Activated CD8-positive, alpha-beta T cell treated with anti-CD3 and anti-CD28 coated beads for 36 hours (primary cell): ENCODE measurements at places on chromosomes 3 and 15. TPM values are rescaled to one million over a fixed set of nuclear protein-coding genes. Genes with fewer than 3 reads are reported as not detected.

Gene CDC25A
- 38.4 TPM for total RNA-seq

Gene UACA
- 2.8 TPM for total RNA-seq

DNA sequence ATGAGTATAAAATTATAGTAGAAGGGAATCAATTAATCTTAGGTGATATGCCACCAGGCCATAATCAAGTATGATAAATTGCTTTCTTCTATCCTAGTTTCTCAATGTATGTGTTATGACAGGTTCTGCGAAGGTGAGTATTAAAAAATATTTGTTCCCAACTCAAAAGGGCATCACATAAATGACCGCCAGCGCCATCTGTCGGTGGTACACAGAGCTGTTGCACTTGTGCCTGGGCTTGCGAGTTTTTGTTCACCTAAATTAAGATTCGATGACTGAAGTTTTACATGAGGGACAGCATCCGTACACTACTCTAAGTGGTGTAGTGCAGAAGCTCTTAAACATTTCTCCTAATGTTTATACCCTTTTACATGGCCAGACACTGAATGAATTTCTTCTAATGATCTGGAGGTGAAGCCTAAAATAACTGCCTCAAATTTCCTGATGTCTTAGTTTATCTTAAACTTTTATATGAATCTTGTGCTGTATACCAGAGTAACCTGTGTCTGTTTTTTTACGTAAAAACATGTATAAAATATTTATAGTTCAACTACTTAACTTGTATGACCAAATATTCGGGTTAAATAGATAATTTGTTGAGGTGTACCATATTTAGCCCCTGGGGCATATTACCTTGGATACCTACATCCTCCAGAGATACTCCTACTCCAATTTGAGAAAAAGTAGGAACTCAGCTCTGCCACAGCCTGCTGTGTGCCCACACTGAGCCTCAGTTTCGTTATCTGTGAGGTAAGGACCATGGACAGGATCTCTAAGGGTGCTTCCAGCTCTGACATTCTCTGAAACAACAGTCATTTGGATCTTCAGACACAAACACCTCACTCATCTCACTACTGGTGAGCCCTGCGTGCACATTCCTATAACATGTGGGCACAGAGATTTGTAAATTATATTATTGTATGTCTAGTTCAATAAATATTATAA is 365.6 kb downstream of the MAGI1 start:
- DNase-seq, result peak; percentile 51

- DNase-seq, result no peak
These were observed 1013.6 kb downstream of the ROBO1 start for GRCh38 chr3:78754066-78754743.

GRCh38 chr3:128081846-128082245 is 29.6 kb downstream of the SEC61A1 start:
- no peak for DNase-seq

DNA sequence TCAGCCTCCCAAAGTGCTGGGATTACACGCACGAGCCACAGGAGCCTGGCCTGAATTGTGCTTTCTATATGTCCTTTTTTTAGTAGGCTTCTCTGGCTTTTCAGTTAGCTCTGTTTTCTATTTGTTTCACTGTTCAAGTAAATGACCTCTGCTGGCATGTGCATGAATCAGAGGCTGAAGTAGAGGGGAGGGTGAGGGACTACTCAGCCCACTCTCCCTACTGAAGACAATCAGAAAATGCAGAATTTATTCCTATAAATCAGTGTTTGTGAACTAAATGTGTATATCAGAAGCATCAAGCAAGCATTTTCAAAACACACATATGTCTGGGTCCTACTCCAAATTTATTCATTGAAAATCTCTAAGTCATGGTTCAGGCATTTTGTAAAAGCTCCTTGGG is 45.0 kb downstream of the ZMAT3 start:
- no peak for DNase-seq

- DNase-seq, result no peak
These were observed 464.1 kb upstream of the ARHGEF26 start for GRCh38 chr3:153657046-153657445.

- DNase-seq, result peak; percentile 94
These were observed 1.3 kb upstream of the USP3 start for GRCh38 chr15:63502843-63503738.

DNA sequence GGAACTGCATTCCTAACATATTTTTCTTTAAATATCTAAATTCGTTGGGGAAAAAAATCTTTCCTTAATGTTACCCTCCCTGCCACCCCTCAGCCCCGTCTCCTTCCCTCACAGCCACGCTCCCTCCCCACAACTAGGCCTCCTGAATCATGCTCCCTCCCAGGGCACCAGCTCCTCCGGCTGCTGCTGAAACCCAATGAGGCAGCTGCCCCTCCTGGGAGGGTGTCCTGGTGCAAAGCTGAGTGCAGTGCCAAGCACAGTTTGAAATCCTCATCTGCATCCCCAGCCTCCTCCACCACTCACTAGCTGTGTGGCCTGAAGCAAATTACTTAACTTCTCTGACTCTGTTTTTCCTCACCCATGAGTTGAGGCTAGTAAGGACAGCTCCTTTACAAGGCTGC is 2.7 kb upstream of the NR2E3 start:
- DNase-seq, result no peak
